BE2C (cell line): ENCODE measurements at places on chromosomes 7 and 10.

GRCh38 chr7:116315803-116316202 is 105.5 kb downstream of the TES start:
- no peak for DNase-seq

GRCh38 chr10:78556705-78557432 is 511.9 kb upstream of the ZMIZ1 start:
- DNase-seq, result no peak

DNA sequence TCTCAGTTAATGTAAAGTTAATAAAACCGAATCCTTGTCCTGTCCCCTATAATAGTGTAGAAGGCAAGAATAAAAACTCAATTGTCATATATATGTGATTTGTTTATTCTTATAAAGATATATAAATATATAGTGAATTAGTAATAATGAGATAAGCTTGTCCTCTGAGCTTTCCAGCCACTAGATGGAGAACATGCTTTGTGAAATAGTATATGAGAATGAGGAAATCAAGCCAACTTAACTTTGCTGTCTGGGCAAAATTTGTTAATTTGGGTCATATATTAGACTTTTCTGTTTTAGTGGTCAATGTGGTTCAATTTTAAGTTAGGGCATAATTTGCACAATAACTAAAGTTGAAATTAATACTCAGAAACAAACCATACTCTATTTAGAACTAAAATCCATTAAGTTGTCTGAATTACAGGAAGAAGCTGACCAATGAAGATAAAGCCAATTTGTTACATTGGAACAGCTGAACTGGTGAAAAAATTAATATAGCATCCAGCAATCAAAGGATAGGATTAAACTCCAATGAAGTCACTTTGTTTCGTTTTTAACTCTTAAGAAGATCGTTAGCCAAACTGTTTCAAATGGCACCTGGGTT is 595.0 kb downstream of the ARL4A start:
- DNase-seq, result no peak

DNA sequence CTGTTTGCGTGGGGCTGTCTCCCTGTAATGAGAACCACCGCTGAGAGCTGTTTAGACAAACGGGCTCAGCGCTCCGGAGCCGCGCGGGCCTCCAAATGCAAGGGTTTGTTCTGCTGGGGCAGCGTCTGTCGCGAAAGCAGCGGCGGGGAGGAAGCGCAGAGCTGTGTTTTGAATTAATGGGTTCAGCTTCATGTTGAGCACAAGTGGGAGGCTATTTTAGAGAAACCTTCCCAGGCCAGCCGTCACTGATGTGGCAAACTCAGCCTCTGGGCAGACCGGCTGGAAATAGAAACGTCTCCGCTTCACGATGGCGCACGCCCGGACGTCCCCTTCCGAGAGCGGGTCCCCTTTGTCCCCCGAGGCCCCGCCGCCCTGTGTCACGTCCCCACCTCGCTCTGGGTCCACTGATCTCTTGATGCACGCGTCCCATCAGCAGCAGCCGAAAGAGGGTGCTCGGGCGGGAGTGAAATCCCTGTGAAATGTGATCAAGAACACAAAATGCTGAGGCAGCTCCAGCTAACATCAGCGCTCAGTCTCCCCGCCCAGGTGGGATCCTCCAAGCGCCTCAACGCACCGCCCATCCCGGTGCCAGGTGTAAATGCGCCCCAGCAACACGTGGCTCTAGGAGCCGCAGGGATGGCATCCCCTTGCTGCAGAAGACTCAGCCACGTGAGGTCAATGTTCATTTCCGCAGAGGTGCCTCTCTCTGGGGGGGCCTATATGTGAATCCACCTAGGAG is 44.9 kb downstream of the BAMBI start:
- peak; percentile 45 for DNase-seq

DNA sequence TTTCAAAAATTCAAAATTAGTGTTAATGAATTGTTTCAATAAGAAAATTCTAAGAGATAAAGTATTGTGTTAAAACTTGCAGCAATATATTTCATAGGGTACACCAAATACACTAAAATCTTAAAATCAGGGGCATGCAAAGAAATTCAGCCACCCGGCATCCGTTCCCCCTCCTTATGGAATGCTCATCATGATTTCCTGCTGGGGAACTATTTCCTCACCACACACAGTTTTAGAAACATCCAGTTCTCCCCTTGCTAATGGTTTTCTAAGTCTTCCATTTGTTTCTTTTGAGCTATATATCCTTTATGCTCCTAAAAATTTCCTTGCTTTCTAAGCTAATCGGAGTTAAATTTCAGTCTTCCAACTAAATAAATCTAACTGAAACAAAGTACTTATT is 60.7 kb downstream of the CHCHD3 start:
- no peak for DNase-seq

- no peak for DNase-seq
Observed at GRCh38 chr7:76346097-76346496, 12.7 kb downstream of the YWHAG start.

- DNase-seq, result no peak
Observed at GRCh38 chr10:126160971-126161630, 227.2 kb downstream of the ADAM12 start.

DNA sequence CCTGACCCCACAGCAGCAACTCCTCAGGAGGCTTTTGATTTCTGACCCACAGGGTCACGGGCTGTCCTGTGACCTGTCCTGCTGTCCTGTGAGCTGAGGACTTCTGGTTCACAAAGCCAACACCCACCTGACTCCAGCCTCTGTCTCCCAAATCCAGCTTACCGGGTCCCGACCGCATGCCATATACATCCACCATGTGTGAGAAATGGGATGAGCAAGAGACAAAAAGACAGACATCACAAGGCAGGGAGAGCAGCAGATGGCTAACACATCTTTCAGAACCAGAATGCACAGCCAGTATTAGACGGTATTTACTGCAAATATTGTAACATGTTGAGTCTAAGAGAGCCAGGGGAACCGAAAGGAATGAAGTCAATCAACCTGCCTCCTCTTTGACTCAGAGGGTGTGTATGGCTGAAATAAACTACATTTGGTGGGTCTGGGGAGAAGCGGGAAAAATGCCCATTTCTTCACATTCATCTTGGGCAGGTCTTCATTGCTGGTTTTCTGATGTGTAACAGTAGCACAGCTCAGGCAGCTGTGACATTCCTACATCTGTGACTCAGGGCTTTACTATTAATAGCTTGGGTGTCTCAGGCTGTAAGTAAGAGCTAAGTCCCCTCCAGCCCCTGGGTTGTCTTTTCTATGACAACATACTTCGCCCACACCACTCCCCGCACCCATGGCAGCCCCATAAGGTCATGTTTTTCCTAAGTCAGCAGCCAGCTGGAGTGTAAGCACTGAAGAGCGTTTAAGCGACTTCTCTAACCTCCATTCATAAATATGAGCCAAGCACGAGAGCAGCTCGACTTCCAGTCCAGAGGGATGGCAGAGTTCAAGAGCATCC is 25.0 kb downstream of the ABLIM1 start:
- no peak for DNase-seq
